ENCODE measurements at places on chromosomes 3 and 15.

DNA sequence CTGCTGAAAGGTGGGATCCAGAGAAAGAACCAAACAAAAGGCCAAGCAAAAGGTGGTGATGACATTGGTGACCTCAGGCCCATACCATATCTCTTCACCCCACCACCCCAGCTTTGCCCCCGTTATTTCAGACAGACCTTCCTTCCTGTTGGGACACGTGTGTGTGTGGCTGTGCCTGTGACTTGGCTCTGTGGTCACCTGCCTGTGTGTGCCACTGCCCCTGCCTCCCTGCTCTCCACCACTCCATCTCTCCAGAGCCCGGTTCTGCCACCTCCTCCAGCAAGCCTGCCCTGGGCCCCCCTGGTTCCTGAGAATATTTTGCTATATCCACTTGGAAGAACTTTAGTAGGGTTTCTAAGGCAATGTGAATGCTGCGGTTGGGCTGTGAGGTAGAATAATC lies 28.6 kb upstream of the TLE3 start:
- DNase-seq, result no peak

DNA sequence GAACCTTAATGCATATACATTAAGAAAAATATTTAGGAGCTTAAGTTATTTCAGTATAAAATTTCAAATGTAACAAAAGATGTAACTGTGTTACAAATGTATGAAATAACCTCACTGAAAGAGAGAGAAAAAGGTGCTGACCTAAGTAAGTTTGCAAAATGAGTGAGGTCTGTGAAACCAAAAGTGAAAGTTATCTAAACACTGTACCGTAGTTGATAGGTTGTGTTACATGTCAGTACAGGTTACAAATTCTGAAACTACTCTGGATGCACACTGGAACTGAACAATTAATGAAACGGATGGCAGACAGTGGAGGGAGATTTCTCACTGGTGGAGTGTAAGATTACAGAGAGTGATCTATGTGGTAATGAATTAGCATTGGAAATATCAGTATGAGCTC lies 420.7 kb downstream of the ZNF385D start:
- no peak for DNase-seq

DNA sequence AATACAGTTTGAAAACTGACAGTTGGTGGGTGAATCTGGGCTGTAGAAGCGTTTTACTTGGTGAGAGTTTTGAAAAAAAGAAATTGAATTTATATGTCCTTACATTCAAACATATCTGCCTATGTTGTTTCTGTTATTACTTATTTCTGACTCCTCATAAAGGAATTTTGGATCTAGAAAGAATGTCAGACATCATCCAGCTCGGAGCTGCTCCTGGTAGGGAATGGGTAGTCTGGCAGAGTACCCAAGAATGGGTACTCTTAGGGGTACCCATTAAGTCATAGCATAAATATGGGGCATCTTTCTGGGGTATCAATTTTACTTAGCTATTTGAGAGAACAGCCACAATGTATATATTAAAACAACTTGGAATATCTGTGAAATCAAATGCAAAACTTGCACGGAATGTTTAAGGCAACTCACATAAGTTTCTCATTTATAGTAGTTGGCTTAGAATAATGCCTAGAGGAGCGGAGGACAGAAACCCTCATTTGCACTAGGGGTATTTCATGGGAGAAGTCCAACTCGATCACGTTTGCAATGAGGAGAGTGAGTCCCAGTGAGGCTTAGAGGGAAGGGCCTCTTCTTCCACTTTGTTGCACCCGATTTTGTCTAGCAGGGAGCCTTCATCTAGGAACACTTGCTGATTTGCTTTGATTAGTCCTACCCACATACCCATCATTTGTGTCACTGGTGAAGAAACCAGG lies 2.4 kb upstream of the LARP6 start:
- no peak for DNase-seq

GRCh38 chr3:169232863-169233262 lies 430.6 kb downstream of the MECOM start:
- no peak for DNase-seq

DNA sequence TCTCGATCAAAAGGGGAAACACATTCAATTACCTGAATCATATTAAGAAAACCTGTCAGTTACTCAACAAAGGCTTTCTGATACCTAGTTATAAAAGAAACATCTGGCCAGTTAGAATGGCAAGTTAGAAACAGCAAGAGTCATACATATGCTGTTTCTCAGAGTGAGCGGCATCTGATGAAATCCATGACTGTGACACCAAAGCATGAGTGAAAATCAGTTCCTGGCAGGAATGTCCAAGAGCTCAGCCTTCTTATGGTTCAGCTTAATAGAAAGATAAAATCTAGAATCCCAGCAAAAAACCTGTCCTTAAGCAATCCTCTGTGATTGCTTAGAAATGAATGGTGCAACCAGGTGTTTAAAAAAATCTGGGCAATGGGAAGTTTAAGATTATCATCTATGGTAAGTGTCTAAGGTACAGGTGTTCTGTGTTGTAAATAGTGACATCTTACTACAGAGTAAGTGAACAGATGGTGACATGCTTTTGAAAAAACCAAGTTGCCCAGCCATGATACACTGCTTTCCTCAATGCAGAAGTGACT lies 18.8 kb downstream of the B4GALT4 start:
- no peak for DNase-seq

Measured in NCI-H1436 treated with DMSO at 0.1 percent for 48 hours (cell line).